ENCODE measurements at places on chromosomes 2 and 18.

GRCh38 chr2:75310876-75311275 lies 111.6 kb upstream of the TACR1 start:
- no peak for DNase-seq

DNA sequence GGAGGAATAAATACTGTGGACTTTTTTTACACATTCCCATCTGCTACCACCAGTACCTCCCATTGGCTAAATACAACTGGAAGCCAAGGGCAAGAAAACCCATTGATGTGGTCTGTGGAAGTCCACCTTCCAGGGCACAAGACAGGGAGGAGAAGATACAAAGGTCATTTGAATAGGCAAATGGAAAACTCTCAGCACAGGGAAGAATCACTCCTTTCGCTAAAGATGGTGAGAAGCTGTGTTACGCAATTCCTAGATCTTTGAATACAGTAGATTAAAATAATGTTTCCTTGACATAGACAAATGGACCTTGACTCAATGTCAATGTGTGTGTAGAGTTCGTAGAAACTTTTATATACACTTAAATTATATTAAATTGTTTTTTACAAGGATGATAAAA lies 70.9 kb upstream of the ERBB4 start:
- no peak for DNase-seq

DNA sequence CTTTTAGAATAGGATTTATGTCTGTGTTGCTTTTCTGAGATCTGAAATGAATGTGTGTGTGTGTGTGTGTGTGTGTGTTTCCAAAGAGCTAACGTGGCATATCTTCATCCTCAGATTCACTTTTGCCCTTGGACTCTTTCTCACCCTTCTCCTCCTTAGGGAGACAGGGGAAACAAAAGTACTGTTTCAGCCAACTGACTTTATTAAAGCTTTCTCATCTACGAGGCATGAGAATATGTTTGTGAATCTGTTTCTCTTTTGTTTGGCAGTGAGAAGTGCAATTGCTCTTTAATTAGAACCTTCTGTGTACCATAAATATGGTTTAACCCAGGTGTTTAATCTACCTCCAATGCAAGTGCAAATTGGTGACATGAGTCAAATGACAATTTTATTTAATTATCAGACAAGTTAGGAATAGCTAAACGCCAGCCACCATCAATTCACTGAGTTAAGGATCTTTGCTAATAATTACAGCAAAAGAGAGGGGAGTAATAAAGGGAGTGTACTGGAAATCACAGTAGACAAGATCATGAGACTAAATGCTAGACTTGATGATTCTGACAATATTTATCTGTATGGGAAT lies 186.4 kb upstream of the COL3A1 start:
- no peak for DNase-seq

DNA sequence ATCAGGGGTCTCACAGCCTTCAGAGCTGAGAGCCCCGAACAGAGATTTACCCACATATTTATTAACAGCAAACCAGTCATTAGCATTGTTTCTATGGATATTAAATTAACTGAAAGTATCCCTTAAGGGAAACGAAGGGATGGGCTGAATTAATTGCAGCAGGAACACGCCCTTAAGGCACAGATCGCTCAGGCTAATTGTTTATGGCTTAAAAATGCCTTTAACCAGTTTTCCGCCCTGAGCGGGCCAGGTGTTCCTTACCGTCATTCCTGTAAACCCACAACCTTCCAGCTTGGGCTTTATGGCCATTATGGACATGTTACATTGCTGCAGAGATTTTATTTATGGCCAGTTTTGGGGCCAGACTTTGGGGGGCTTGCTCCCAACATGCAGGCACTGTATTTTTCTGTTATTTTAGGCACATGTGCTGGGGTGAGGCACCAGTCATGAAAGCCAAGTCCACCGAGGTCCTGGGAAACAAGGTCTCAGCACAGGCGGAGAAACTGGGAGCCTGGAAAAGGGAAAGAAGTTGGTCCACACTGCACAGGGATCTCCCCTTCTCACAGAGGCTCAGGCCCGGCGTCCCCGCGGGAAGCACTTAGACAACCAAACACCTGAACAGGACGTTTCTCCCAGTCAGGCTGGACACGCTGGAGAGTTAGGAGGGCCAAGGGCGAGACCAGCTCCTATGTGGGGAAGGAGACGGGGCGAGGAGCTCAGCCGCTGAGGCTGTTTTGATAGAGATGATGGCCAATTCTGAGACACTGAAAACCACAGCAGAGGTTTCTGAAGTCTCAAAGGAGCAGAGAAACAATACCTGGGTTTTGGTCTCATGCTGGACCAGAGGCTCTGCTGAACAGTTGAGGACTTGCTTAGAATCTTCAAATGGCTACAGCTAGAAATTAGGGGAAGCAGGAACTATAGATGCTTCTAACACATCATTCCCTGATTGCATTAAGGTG lies 86.7 kb downstream of the TMEM18 start:
- DNase-seq: no peak

DNA sequence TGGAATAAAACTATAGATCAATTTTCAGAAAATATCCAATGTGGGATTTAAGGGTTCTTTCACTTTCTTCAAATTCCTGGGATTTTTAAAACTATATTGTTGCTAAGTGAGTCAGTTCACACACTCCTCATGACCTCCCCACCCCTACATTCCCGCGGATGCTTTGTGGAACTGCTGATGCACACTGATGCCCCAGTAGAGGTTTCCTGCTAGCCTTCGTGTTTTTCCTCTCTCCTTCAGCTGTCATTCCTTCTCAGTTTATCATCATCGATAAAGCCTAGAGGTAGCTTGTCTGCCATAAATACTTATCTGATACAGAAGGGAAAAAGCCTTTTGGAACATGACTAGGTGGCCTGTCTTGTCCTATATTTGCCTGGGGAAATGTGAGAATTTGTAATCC lies 67.4 kb upstream of the GALNT5 start:
- DNase-seq: no peak

DNA sequence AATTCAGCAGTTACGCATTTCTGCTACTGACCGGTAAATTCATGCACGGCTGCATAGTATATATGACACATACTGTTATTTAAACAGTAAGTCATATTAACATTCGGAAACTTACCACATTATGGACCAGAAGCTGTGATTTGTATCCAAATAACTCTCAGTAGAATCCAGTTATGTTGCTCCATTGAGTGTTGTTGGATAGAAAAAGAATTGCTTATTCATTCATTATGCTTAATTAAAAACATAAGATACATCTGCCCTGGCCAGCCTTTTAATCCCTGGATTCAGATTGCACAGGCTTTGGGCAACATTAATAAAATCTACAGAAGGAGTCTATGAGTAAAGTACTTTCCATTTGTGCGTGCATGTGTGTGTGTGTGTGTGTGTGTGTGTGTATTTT lies 111.3 kb downstream of the CPS1 start:
- no peak for DNase-seq

GRCh38 chr18:500632-501405 lies at the start of gene COLEC12:
COLEC12 (minus strand) TSS chr18:500701; CDS start chr18:500514, 187 bp downstream.
- no peak for DNase-seq

DNA sequence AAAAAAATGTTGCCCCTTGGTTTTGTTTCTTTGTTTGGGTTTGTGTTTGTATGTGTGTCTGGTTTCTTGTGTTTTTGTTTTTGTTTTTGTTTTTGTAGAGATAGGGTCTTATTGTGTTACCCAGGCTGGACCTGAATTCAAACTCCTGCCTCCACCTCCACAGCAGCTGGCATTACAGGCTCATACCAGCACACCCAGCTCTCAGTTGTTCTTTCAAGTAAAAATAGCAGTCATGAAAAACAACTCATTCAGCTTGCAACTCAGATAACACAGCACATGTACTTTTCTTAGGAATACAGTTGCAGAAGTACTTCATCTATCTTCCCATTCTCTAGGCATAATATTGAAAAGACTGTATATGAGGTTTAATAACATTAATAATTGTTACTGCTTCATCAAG lies 37.0 kb downstream of the ZC3H8 start:
- DNase-seq: no peak

GRCh38 chr2:241149675-241149924 lies 328 bp upstream of the PASK start:
- no peak for DNase-seq

GRCh38 chr2:151408788-151409600 lies 708 bp upstream of the RIF1 start:
- no peak for DNase-seq

DNA sequence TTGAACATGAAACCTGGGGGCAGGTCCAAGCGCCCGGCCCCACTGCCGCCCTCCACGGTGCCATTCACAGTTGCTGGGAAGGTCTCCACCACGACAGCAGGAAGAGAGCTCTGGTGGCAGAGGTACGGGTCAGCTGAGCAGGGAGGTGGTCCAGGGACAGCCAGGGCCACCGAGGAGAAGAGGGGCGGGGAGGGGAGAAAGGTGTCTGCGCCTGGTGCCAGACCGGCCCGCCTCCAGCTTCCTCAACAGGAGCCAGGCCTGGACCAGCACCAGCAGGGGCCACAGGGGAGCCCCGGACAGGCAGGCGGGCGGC lies 56.2 kb downstream of the BIN1 start:
- DNase-seq: no peak

DNA sequence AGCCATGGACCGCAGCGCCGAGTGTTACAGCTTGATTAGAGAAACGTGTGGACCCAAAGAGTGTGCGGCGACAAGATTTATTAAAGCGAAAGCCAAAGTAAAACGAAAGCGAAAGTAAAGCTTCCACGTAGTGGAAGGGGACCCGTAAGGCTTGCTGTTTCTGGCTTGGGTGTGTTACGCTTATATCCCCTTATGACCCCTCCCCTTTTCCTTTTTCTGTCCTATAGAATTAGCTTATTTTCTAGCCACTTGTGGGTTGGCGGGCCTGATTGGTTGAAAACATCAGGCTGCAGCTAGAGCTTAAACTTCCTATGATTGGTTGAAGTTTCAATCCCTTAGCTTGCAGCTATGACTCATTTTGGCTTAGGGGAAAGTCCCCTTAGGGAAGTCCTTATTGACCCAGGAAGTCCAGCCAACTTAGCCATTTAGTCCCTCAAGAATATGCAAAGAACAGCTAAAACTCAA lies 969.7 kb downstream of the DCDC2C start:
- DNase-seq: peak; percentile 92

GRCh38 chr2:156017341-156017885 lies 315.1 kb downstream of the NR4A2 start:
- DNase-seq: no peak

DNA sequence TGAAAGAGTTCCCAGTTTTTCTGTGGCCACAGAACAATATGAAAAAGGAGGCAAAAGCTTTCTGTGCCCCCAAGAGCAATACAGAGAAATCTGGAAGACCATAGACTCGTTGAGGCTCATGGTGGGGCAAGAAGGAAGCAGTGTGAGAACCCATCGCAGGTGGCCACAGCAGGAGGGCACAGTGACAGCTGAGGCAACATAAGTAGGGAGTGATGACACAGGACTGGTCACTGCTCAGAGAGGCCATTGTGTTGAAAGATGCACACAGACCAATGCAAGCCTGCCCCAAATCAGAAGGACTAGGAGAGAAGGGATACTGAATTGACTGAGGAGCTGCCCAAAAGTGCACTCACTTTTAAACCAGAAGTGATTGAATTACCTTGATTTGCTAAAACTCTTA lies 483.6 kb downstream of the EPHA4 start:
- no peak for DNase-seq

DNA sequence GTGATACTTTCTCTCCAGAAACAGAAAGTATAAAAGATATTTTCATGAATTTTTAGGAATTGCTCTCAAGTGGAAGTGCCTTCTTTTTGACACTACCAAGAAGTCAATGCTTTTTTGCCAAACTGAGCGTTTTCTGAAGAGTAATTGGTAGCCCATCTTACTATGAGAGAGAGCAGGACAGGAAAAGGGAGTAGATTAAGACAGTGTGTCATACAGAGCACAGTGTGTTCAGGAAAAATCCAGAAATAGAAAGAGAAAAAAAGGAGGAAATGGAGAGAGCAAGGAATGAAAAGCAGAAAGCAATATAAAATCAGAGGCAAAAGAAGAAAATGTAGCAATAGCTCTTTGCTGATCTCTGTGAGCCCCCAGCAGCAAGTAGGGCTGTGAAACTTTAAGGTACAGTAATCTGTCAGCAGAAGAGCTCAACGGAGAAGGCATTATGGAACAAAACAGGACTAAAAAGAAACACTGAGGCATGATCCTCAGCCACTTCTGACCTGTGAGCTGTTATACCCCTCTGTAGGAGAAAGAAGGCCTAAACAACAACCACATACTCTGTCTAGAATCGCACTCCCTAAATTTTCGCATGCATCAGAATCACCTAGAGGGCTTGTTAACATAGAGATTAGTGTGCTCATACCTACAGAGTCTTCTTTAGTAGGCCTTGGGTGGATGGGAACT lies 15.0 kb upstream of the PGAP1 start:
- no peak for DNase-seq

DNA sequence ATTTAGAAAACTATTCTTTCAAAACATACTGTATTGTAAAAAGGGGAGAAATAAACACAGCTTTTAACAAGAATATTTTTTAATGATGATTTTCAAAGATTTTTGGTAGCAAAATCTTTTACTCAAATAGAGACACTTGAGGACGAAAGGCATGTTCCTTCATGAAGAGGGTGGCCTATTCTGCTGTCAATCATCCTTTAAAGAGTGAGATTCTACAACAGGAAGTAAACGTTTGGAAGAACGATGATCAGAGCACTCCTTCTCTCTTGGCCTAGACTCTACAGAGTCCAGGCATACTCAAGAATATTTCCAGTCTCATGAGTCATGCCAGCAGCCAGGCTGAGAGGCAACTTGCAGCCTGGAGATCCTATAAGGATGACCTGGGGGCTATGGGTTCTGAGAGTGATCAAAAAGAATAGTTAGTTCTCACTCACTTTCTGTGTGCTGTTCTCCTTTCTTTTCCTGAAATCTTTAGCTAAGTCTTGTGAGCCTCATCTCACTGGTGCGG lies 62.4 kb upstream of the TCF4 start:
- DNase-seq: no peak

GRCh38 chr2:127090281-127091120 lies 16.5 kb downstream of the BIN1 start:
- no peak for DNase-seq

DNA sequence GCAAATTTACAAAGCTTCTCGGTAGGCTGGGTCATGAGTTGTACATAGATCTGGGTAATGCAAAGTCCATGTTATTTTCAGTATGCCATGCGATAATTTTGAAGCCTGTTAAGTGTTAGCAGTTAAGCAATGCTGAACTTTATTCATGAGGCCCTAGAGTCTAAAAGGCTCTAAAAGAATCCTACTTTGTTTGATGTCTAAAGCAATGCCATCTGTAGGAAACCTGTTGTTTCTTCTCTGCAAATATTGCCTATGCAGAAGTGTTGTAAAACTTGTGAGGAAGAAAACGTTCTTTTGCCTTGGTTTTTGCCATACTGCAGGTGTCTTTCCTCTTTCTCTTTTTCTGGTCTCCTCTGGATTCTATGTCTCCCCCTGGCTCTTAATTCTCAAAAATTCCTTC lies 9.1 kb downstream of the ARHGAP15 start:
- DNase-seq: no peak

DNA sequence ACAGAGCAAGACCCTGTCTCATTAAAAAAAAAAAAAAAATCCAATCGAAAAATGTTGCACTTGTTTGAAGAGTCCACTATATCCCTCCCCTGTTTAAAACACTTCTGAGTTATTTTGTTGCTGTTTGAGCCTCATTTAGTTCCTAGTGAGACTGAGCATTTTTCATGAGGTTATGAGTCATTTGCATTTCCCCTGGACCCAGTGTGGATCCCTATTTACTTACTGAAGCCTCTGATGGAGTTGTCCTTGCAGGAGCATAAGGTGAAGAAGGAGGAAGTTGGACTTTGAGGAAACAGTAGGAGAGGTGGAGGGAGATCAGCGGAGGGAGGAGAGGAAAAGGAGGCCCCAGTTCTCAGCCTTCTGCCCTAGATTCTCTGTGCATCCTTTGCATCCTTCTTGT lies 5.1 kb downstream of the CXCR1 start:
- no peak for DNase-seq

Data from NCI-H1436 treated with DMSO at 0.1 percent for 48 hours (cell line).